ENCODE measurements at places on chromosomes 6 and 20. TPM values are rescaled to one million over a fixed set of nuclear protein-coding genes. Genes with fewer than 3 reads are reported as not detected.
A peak's percentile ranks its signal among the peaks of the same experiment; 100 is the strongest.

Gene FLRT3
- total RNA-seq: 2.5 TPM

Gene C6orf89
- 60.1 TPM for total RNA-seq

Gene SPTLC3
- total RNA-seq: 14.8 TPM

Gene GSTA2
- not detected for total RNA-seq

Gene TNXB
- 8.3 TPM for total RNA-seq

Gene ANGPT4
- under 0.01 TPM for total RNA-seq

Gene MICB
- total RNA-seq: 12.7 TPM

Gene TMEM217
- 3.3 TPM for total RNA-seq

Gene FAXC
- 1.1 TPM for total RNA-seq

Gene SLC32A1
- total RNA-seq: not detected

Gene ELOVL5
- 75.3 TPM for total RNA-seq

Gene ANKEF1
- total RNA-seq: 2.1 TPM

DNA sequence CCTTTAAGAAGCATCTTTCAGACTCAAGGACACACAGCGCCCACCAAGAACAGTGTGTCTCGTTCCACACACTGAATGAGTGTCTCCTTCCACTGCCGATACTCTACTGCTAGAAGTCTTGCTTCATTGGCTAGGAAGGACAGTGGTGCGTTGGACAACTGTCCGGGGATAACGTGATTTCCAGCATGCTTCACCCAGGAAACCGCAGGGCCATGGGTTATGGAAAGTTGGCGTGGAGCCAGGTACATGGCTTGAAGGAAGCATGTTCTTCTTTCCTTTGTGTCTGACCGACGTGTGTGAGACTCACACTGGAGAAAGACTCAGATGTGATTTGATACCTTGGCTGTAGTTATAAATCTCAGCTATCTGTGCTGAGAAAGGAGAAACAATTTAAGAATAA, 73.2 kb downstream of the SMOC2 start:
- no peaks in the 10 kb centered on the region for H3K36me3 ChIP-seq
- H3K27ac ChIP-seq: no peak overlapping the region
- H3K4me1 ChIP-seq: no peaks in the 10 kb centered on the region
- H3K4me3 ChIP-seq: no peak overlapping the region
- no peak for DNase-seq
- H3K27me3 ChIP-seq: no peaks in the 10 kb centered on the region

DNA sequence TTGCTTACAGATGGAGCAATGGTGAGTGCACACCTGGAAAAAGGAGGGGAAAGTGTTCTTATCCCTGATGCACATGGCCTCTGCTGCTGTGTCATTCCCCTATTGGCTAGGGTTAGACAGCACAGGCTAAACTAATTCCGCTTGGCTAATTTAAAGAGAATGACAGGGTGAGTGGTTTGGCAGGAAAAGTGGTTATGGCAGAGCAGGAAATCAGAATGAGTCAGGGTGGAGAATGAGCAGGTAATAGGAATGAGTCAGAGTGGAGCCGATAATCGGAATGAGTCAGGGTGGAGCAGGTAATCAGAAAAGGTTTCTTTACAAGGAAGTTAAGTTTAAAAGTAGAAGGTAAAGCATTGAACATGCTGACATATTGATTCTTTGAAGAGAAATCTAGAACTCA, 355.5 kb upstream of the HTR1E start:
- no peak overlapping the region for H3K27ac ChIP-seq
- no peaks in the 10 kb centered on the region for H3K27me3 ChIP-seq
- H3K4me3 ChIP-seq: no peak overlapping the region
- H3K36me3 ChIP-seq: no peaks in the 10 kb centered on the region

GRCh38 chr6:107237992-107238660, 122.8 kb upstream of the BEND3 start:
- H3K27ac ChIP-seq: no peak overlapping the region
- H3K27me3 ChIP-seq: no peaks in the 10 kb centered on the region
- no peak overlapping the region for H3K4me3 ChIP-seq
- DNase-seq: peak; percentile 45

GRCh38 chr6:145848541-145848940, 33.9 kb upstream of the FBXO30 start:
- peaks cover 8% of the 10 kb centered on the region for H3K4me1 ChIP-seq
- H3K27ac ChIP-seq: no peak overlapping the region
- H3K36me3 ChIP-seq: no peaks in the 10 kb centered on the region
- no peak overlapping the region for H3K4me3 ChIP-seq

DNA sequence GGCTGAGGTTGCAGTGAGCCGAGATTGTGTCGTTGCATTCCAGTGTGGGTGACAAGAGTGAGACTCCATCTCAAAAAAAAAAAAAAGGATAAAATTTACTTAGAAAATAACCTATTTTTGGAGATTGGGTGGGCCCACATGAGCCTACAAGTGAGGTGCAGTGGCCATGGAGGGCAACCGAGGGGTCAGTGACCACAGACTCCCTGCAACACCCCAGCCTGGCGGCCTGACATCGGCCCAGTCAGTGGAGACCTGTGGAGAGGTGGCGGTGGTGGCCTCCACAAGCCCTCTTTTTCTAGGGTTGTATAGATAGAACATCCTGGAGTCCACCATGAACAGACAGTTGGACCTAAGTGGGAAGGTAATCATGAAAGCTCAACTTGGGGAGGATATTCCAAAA, 52.7 kb downstream of the BTBD9 start:
- H3K27me3 ChIP-seq: no peaks in the 10 kb centered on the region
- no peak overlapping the region for H3K4me3 ChIP-seq
- H3K27ac ChIP-seq: no peak overlapping the region
- H3K4me1 ChIP-seq: peaks cover 15% of the 10 kb centered on the region
- H3K36me3 ChIP-seq: peaks cover under 1% of the 10 kb centered on the region

DNA sequence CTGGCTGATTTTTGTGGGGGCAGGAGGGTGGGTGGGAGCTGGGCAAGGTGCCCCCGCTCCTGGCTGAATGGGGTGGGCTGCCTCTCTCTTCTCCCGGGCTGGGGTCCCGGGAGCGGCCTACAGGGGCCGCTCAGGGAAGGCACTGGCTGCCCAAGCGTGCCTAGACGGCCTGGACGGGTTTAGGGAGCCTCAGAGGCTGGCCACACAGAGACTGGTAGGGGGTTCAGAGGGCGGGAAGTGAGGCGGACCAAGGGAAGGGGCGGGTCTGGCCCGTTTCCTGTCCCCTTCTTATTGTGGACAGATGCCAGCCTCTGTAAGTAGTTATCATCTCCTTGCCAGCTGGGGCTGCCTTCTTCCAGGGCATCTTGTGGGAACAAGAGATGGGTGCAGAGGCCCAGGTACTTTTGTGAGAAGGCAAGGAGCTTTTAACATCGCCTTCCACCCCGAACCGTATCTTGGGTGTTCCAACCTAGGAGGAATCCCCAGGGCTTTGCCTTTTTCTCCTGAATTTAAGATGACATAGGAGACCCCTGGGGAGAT, 437 bp downstream of the CD40 start:
- peaks cover 9% of the 10 kb centered on the region for H3K27me3 ChIP-seq
- H3K4me1 ChIP-seq: peaks cover 13% of the 10 kb centered on the region
- H3K27ac ChIP-seq: no peak overlapping the region
- peak overlapping the region; percentile 75 for H3K4me3 ChIP-seq
- DNase-seq: no peak

- no peaks in the 10 kb centered on the region for H3K27me3 ChIP-seq
- no peak for DNase-seq
- H3K4me3 ChIP-seq: no peak overlapping the region
- H3K27ac ChIP-seq: no peak overlapping the region
- no peaks in the 10 kb centered on the region for H3K36me3 ChIP-seq
Observed at GRCh38 chr6:86070151-86070550, 427.5 kb upstream of the SYNCRIP start.

GRCh38 chr6:150198532-150198931, 55.7 kb downstream of the PPP1R14C start:
- H3K36me3 ChIP-seq: no peaks in the 10 kb centered on the region
- no peak overlapping the region for H3K4me3 ChIP-seq
- H3K27ac ChIP-seq: no peak overlapping the region

DNA sequence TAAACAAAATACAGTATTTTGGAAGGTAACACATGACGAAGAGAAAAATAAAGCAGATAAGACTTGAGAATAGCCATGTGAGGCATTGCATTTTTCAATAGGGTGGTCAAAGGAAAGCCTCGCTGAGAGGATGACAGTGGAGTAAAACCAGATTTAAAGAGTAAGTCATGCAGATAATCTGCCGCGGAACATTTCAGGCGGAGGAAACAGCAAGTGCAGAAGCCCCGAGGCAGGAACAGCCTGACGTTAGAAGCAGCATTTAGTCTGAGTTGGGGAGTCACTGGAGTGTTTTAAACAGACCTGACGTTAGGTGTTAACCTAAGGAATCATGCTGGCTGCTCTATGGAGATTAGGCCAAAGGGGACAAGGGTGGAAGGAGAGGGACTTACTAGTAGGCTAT, 65.0 kb upstream of the VSTM2L start:
- no peaks in the 10 kb centered on the region for H3K4me1 ChIP-seq
- H3K27me3 ChIP-seq: no peaks in the 10 kb centered on the region
- no peak for DNase-seq
- peaks cover 3% of the 10 kb centered on the region for H3K36me3 ChIP-seq

GRCh38 chr6:72704979-72705378, 83.1 kb downstream of the KCNQ5 start:
- H3K27me3 ChIP-seq: no peaks in the 10 kb centered on the region
- no peak for DNase-seq
- H3K4me3 ChIP-seq: no peak overlapping the region
- H3K27ac ChIP-seq: no peak overlapping the region
- H3K4me1 ChIP-seq: no peaks in the 10 kb centered on the region

DNA sequence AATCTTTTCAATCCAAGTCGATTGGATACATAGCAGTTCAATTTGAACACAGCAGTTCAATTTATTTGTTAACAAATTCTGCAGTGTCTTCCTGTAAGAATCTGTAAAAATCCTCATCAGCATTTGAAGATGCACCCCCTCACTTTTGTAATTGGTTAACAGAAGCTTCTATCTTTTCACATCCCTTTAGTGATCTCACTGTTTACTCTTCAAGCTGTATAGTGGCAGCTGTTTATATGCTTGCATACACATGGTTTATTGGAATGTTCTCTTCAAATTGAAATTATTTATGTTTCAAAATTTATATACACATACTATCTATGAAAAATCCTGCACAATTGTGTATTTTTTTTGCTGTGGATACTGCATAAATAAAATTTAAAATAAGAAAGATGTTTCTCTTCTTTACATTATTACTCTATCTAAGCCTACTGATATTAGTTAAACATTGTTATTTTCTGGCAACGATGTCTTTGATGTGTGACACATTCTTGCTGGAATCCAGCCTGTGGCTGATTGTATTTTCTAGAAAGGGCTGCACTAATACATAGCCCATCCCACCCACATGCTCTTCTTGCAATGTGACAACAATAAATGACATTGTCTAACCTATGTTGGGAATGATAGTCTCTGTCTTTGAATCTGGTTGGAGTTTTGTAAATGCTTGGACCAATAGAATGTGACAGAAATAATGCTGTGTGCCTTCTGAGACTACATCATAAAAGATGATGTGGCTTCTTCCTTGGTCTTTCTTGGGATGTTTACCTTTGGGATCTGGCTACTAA, 573.0 kb downstream of the CD109 start:
- no peak overlapping the region for H3K27ac ChIP-seq
- H3K36me3 ChIP-seq: no peaks in the 10 kb centered on the region
- DNase-seq: no peak
- H3K27me3 ChIP-seq: no peaks in the 10 kb centered on the region

DNA sequence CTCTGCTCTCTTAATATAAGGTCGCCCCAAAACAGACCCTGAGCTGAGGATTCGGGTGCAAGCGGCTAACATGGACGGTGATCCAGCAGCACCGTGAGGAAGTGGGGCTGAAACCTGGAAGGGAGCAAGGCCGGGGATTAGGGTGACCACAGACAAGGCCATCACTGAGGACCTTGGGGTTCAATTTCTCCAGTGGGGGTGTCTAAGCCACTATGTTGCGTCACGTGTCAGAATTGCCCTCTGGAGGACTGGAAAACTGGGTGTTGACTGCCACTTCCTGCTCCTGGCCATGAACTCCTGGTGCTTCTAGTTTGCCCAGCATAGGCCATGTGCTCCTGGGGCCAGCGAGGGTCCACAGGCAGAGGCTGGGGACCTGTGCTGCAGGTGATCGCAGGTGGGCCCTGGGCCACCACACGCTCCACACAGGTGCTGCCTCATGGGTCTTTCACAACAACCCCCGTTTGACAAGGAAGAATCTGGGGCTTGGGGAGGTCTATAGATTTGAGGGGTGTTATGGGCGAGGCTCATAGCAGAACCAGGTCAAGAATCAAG, 101.9 kb downstream of the CDH26 start:
- H3K4me3 ChIP-seq: no peak overlapping the region
- H3K27ac ChIP-seq: no peak overlapping the region
- H3K27me3 ChIP-seq: no peaks in the 10 kb centered on the region
- DNase-seq: peak; percentile 50

- H3K27me3 ChIP-seq: no peaks in the 10 kb centered on the region
- no peaks in the 10 kb centered on the region for H3K4me1 ChIP-seq
- DNase-seq: no peak
- no peak overlapping the region for H3K27ac ChIP-seq
Observed at GRCh38 chr6:167127785-167128531, 5.1 kb downstream of the CCR6 start.

GRCh38 chr6:30480536-30481156, 8.7 kb upstream of the HLA-E start:
- no peaks in the 10 kb centered on the region for H3K4me1 ChIP-seq
- H3K27me3 ChIP-seq: peaks cover 53% of the 10 kb centered on the region
- DNase-seq: no peak
- H3K27ac ChIP-seq: no peak overlapping the region
- no peak overlapping the region for H3K4me3 ChIP-seq

DNA sequence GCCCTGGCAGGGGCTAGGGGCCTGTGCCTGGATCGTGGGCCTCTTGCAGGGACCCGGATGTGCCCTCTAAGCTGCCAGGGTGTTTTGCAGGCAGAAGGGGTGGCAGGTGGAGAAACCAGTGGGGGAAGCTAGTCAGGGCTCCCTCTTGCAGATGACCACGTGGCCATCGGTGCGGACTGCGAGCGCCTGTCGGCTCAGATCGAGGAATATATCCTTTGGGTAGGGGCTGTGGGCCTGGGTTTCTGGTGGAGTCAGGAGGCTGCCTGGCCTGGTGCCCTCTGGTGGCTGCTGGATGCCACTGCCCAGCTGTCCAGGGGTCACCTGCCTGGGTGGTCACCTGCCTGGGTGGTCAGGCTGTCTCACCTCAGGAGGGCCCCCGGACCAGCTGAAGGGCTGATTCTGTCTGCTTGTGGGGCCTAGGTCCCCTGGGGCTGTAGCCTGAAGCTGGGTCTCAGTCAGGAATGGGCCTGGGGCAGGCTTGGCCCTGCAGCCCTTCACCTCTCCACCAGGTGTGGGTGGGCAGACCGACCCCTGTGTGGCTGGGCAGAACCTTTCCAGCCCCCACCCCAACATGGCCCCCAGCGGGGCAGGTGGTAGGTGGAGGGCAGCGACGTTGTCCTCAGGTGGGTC, 6.7 kb downstream of the TCEA2 start:
- no peak overlapping the region for H3K27ac ChIP-seq
- no peaks in the 10 kb centered on the region for H3K27me3 ChIP-seq
- H3K36me3 ChIP-seq: no peaks in the 10 kb centered on the region
- peak; percentile 97 for DNase-seq
- H3K4me1 ChIP-seq: peaks cover 10% of the 10 kb centered on the region

DNA sequence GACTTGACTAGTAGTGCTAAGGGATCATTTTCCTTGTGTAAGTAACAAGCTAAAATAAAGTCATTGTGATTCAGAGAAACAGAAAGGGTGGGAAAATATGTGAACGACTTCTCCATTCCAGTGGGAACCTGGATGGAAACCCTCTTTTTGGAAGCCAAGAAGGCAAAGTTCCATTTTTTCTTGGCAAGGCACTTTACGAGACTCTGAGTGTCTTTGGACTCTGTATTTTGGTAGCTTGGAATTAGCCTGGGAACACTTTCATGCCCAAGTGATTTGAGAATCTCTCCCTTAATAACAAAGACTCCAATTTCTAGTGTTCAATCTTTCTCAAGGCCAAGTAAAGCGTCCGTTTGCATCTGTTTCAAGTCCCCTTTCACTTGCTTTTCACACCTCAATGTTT, 100.5 kb upstream of the SASH1 start:
- no peaks in the 10 kb centered on the region for H3K27me3 ChIP-seq
- no peak for DNase-seq
- H3K4me3 ChIP-seq: no peak overlapping the region
- H3K36me3 ChIP-seq: no peaks in the 10 kb centered on the region
